ENCODE measurements at places on chromosomes 11 and 22.

GRCh38 chr11:121794671-121795141 lies 321.3 kb downstream of the BLID start:
- no peak for DNase-seq

DNA sequence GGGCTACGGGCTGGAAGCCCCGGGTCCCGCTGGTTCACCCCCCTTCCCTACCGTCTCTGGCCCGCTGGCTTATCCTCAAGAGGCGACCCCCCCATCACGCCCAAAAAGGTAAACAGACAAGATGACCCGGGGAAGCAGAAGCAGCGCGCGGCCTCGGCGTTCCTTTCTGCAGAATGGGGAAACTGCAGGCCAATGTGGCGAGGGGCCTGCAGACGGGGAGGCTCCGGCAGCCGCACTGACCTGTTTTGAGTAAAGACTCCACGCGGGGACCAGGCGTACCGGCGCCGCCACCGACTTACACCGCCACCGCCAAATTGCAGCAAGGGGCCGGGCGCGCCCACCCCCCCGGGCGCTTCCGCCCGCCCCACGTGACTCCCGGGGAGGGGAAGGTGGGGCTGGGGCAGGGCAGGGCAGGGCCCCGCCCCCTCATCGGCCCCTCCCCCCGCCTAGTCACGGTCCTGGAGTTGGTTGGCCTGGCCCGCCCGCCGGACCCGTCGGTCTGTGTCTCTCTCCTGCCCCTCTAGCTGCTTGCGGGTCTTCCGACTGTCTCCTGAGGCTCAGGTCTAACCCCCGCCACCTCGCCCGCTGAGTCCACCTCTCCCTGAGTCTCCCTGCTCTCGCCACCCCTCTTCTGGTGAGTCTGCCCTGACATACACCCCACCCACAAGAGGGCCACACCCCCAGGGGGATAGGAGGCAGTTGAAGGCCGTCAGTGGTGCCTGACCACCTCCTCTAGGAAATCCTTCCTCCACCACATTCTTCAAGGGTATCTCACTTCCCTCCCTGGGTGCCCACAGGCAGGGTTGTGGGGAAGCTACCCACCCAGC lies at the start of gene ARAP1:
TSS of gene ARAP1 (minus strand) at position 321 of the 827 bp plus-strand sequence. CDS start 25,280 bp downstream, outside the sequence.
- peak; percentile 65 for DNase-seq

DNA sequence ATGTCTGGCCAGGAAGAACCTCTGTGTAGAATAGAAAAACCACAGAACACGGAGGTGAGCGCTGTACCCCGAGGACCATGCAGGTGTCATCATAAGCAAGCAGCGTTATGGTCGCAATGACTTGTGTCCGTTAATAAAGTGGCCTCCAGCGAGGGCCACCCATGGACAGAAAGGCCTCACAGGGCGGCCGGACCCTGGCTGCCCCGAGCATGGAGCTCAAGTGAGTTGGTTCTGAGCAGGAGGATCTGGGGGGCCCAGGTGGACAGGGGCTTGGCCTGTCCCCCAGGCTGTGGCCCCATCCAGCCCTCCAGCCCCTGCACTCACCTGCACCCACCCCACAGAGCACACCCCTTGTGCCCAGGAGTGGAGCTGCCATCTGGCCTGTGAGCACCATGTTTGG lies 133.8 kb downstream of the BRD1 start:
- DNase-seq: no peak

DNA sequence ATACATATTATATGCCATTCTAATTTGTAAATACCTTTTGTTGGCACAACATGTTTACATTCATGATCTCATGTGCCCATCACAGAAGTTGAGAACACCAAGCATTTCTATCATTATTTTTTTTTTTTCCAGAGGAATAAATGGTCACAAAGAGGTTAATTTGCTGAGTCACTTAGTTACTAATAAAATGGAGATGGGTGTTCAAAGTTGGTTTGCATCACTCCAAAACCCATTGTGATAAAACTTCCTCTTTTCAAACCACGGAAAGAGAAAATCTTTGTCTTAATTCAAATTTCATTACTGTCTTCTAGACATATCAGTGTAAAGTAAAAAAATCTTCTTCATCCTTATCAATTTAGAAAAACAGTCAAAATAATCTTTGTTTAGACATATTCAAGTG lies 636.8 kb upstream of the CCDC179 start:
- DNase-seq: no peak

DNA sequence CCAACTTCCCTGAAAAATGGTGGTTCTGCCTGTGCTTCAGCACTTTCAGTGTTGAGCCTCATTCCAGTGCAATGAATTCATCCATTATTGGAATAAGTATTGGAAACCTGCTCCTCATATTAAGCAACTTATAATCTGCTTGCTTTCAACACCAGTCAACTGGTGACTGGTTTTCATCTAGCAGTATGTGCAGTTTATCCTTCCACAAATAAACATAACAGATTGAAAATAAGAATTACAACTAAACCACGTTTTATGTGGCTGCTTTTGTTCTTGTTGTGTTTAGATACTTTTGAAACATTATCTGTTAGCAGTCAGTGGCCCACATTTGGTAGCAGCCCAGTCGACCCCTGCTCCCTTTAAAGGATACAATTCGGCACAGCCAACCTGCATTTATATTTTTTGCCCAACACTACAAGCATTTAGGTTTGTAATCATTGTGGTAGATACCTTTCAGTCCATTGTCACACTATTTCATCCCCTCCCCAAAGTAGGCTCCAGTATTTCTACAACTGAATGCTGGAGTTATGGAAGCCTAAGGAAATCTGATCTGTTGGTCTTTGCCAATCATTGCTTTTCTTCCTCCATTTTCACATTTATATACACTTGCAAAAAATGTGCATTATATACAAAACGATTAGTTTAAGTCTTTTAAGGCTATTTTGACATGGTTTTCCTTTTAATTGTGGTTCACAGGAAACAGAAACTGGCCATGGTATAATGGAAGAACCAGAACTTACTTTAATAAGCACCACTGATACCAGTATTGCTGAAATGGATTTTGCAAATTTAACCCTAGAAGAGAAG lies 13.1 kb downstream of the TAF1D start:
- DNase-seq: no peak

Measured in kidney epithelial cell (primary cell).